ENCODE measurements at places on chromosomes 5 and 9.

GRCh38 chr5:2113348-2114131 lies 230.8 kb upstream of the IRX4 start:
- no peak for DNase-seq

GRCh38 chr5:3522491-3522890 lies 73.1 kb upstream of the IRX1 start:
- DNase-seq, result no peak

GRCh38 chr5:143569213-143569701 lies 165.8 kb upstream of the NR3C1 start:
- DNase-seq, result no peak

DNA sequence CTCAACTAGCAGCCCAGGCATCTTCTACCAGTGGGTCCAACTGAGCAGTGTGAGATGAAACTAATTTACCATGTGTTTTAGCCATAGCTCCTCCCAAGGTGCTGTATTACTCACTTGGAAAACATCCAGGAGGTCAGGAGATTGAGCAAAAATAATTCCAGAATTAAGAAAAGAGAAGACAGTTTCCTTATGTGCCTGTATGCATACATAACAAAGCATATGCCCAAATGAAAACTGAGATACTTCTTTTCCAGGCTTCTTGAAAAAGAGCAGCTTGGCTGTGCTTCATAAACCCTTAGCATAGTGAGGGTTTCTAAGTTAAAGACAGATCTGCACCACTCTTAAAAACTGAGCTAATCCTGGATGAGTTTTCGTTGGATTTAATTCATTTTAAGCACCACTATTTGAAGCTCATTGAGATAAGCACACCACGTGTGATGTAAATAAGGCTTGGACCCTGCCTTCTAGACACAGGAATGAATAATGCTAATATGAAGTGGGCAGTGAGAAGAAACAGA lies 119.4 kb downstream of the ADAMTS12 start:
- no peak for DNase-seq

DNA sequence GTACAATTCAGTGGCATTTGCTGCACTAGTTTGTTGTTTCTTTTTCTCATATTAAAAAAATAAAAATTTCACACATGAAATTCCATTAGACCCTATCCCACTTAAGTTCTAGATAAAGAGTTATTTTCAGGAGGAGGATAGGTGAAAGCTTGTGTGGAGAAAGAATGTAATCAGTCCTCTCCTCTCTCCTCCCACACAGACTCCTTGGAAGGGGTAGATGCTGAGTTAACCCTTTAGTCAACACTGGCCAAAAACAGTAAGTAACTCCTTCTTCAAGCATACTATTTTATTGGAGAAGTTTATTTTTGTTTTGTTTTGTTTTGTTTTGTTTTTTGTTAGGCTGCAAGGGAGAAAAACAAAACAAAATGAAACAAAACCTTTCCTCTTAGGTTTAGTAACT lies 30.6 kb upstream of the LMNB1 start:
- no peak for DNase-seq

DNA sequence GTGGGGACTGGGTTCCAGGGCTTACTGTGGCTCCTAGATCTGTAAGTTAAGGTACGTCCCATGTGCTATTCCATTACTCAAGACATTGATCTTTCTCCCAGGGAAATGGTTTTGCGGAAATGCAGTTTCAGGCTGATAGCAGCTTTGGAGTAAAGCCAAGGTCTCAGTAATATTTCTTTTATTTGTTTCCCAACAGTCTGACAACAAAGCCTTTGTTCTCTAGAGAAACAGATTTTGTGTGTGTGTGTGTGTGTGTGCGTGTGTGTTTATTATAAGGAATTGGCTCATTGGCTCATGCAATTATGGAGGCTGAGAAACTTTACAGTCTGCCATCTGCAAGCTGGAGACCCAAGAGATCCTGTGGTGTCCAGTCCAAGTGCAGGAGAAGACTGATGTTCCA lies 12.1 kb upstream of the POC5 start:
- no peak for DNase-seq

DNA sequence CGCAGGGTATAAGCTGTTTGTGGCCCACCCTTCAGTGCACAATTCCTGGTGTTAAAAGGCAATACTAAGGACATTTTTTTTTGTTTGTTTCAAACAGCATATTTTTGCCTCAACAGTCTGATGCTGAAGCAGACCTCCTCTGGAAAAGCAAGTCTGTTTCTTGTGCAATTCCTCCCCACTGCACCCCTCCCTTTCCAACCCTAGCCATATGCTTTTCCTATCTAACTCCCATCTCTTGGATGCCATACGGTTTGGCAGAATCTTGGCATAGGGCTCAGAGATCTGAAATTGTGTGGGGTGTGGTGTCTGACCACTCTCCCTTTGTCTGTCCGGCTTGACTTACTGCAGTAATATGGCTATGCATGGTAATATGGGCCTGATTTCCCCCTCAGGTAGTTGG lies 161.6 kb downstream of the TMEM38B start:
- no peak for DNase-seq

- DNase-seq, result no peak
Measured at GRCh38 chr9:16303506-16303905, 567.0 kb downstream of the BNC2 start.
